Naive thymus-derived CD4-positive, alpha-beta T cell (primary cell): ENCODE measurements at places on chromosomes 5 and 9.

- DNase-seq = no peak
Measured at GRCh38 chr9:87725356-87725899, 491 bp upstream of the CTSL start.

GRCh38 chr5:173198049-173198448, 37.0 kb downstream of the NKX2-5 start:
- no peak for DNase-seq

DNA sequence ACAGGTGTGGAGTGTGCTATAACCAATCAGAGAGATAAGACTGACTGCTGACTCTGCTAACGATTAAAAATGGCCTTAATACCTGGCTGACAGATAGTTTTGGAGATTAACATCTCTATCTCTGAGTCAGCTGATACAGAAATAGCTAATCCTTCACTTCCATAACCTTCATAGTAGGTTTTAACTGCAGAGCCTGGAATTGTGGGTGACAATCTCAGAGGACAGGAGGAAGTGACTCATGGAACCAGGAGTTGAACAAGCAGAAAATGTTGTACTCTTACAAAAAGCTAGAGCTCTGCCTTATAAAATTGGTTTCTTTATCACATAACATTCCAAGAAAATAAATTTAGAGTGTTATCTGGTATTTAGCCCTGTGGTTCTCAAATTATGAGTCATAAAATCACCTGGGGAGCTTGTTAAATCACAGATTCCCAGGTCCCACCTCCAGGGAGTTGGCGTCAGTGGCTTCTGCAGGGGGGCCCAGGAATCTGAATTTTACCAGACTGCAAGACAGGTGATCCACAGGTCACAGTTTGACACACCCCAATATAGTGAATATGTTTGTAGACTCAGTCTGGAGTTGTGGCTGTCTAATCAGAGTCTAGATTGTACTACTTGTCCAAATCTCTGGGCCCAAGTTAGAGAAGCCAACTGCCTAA, 44.4 kb upstream of the AFAP1L1 start:
- no peak for DNase-seq

GRCh38 chr9:137786511-137786920, 91.1 kb upstream of the CACNA1B start:
- no peak for DNase-seq

DNA sequence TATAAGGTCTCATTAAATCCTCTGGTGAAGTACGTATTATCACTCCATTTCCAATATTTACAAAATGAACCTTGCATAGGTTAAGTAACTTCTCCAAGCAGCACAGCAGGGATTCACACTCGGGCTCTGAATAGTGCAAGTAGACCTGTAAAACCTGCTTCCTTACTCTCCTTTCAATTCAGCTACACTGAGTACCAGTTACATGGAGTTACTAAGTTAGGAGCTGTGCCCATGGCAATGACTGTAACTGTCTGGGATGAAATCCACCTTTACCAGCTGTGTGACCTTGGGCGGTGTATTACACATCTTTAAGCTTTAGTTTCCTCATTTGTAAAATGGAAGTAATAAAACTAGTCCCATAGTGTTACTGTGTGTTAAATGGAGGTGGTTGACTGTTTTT, 15.9 kb upstream of the MOB3B start:
- DNase-seq = no peak
